Activated CD8-positive, alpha-beta T cell treated with anti-CD3 and anti-CD28 coated beads, Interleukin-2, amount 10 ng/mL, durations not matched to agents 7 days and 5 days (primary cell): ENCODE measurements at places on chromosomes 6 and 20. TPM values are rescaled to one million over a fixed set of nuclear protein-coding genes. Genes with fewer than 3 reads are reported as not detected.

- H3K27ac ChIP-seq: no peak overlapping the region
- no peak overlapping the region for H3K4me3 ChIP-seq
- no peaks in the 10 kb centered on the region for H3K27me3 ChIP-seq
- DNase-seq: no peak
- peaks cover 36% of the 10 kb centered on the region for H3K36me3 ChIP-seq
Measured at GRCh38 chr6:108574457-108575141, 13.9 kb downstream of the FOXO3 start.

DNA sequence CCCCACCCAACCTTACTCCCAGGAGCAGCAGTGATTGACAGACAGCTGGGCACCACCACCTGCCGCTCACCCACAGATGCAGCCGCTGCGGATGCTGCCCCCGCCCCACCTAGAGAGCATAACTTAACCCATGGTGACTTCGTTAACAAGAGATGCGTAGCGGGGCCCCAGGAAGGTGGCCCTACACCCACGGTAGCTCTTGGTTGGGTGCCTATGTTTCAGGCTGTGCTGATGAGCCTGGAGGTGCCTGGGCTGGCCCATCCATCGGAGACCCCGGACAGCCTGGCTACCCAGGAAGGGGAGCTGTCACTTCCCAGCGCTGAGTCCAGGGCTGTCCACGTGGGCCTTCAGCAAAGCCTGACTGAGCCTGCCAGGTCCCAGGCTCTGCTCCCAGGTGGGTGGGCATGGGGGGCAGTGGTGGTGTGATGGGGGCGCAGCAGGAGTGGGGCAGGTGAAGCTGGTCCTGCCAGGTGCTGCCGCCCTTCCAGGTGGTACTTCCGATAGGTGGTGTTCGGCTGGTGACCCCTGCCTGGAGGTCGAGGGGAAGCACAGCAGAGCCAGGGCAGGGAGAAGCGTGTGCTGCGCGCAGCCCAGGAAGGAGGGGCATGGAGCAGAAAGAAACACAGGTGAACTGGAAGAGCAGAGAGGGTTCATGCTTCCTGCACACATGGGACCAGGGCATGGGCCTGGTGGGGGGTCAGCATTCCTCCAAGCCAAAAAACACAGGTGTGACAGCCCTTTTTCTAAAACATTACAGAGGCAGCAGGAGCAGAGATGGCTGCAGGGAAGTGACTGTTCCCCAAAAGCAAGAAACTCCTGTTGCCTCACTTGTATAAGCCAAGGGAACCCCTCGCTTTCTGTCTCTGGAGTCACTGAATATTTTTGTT lies 56.9 kb downstream of the SYNJ2 start:
- H3K4me3 ChIP-seq: no peak overlapping the region
- no peak overlapping the region for H3K27ac ChIP-seq
- no peaks in the 10 kb centered on the region for H3K27me3 ChIP-seq
- H3K4me1 ChIP-seq: peaks cover 30% of the 10 kb centered on the region
- no peak for DNase-seq

GRCh38 chr20:41408986-41409385 lies 42.4 kb upstream of the EMILIN3 start:
- peak overlapping the region; percentile 53 for H3K27ac ChIP-seq
- DNase-seq: no peak
- no peak overlapping the region for H3K4me3 ChIP-seq
- H3K36me3 ChIP-seq: peaks cover 22% of the 10 kb centered on the region
- peaks cover 29% of the 10 kb centered on the region for H3K4me1 ChIP-seq

GRCh38 chr20:20181322-20181721 lies 129.0 kb downstream of the CFAP61 start:
- no peaks in the 10 kb centered on the region for H3K4me1 ChIP-seq
- H3K4me3 ChIP-seq: no peak overlapping the region

DNA sequence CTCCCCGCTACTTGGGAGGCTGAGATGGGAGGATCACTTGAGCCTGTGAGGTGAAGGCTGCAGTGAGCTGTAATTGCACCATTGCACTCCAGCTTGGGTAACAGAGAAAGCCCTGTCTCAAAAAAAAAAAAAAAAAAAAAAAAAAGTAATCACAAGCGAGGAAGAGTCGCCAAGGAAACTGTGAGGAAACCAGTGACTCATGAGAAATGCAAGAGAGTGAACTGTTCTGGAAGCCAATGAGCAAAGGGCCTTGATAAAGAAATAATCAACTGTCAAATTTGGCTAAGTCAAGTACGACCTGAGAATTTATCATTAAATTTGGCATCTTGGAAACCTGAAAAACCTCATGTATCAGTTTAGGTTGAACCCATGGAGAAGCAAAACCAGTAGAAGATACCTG lies 16.1 kb upstream of the LAMP5 start:
- no peaks in the 10 kb centered on the region for H3K4me1 ChIP-seq
- DNase-seq: no peak
- H3K4me3 ChIP-seq: no peak overlapping the region
- no peak overlapping the region for H3K27ac ChIP-seq

DNA sequence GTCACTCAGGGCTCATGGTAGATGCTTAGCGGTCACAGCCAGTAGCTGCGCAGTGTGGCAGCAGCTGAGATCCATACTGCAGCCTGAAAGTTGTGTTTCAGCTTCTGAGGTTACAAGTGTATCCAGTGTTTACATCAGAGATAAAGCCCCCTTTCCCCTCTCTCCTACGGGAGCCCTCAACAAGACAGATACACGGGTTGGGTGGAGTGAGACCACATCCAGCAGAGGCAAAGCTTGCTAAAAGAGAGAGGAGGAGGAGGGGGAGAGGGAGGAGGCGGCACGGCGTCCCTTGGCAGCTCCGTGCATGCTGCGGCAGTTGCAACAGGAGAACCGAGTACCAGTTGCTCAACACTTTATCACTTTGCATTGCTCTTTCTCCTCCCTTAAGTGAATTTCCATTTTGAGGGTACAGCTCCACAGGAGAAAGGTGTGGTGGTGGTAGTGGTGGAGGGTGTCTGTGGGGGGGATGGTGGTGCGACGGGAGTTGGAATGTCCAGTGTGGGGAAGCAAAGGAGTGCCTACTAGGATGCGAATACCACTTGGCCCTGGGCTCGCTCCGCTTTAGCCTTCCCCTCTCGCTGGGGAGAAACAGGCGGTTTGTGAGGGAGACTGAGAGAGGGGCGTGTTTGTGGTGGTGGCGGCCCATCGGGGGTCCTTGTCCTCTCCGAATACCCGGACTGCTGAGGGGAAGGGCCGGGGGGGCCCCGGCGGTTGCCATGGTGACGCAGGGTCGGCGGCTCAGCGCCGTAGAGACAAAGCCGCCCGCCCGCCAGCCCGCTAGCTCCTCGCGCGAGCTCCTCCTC lies 405 bp upstream of the RNF182 start:
- peaks cover 2% of the 10 kb centered on the region for H3K36me3 ChIP-seq
- DNase-seq: peak; percentile 50
- peaks cover 14% of the 10 kb centered on the region for H3K4me1 ChIP-seq
- peaks cover 58% of the 10 kb centered on the region for H3K27me3 ChIP-seq
- no peak overlapping the region for H3K27ac ChIP-seq

GRCh38 chr6:113464536-113464935 lies 392.6 kb upstream of the MARCKS start:
- no peak overlapping the region for H3K4me3 ChIP-seq
- no peaks in the 10 kb centered on the region for H3K4me1 ChIP-seq
- no peak for DNase-seq
- no peak overlapping the region for H3K27ac ChIP-seq
- no peaks in the 10 kb centered on the region for H3K36me3 ChIP-seq
- no peaks in the 10 kb centered on the region for H3K27me3 ChIP-seq

DNA sequence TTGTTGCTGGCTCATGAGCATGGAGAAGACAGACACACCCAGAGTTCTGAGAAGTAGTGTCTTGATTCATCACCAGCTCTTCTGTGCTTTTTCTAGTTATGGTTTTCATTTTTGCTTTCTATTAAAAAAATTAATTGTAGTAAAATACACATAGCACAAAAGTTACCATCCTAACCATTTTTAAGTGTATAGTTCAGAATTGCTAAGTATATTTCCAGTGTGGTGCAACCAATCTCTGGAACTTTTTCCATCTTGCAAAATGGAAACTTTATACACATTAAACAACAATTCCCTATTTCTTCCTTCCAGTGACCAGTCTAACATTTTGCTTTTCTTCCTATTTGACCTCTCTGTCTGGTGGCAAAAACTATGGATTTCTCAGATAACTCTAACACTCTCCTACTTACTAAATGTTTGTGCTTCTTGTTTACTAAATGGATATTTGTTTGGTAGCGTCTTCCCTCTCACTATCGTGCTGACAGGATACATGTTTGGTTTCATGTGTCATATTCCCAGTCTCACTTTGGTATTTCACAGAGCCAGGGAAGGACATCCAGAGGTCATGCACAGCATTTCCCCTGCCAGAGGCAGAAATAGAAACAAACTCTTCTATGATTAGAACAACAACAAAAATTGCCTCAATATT lies 40.6 kb downstream of the TXLNB start:
- peaks cover 30% of the 10 kb centered on the region for H3K4me1 ChIP-seq
- DNase-seq: peak; percentile 17
- H3K4me3 ChIP-seq: no peak overlapping the region
- H3K27ac ChIP-seq: peak overlapping the region; percentile 85
- H3K36me3 ChIP-seq: no peaks in the 10 kb centered on the region
- H3K27me3 ChIP-seq: no peaks in the 10 kb centered on the region

DNA sequence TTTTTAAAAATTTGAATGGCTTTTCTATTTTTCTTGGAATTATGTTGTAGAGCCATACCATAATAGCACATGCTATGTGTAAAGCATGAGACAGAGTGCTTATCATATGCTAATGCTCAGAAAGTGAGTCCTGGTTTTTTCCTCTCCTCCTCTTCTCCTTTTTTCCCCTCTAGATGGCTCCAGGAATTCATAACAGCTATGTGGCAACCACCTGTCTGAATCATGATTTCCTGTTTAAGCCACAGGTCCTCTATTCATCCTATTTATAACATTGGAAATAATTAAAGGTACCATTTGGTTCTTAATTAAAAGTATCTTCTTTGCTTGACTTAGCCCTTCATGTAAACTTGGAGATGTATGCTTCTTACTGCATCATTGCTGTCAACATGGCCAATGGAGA lies 260.0 kb upstream of the MAP3K7 start:
- H3K27ac ChIP-seq: no peak overlapping the region
- no peaks in the 10 kb centered on the region for H3K36me3 ChIP-seq
- no peak for DNase-seq

DNA sequence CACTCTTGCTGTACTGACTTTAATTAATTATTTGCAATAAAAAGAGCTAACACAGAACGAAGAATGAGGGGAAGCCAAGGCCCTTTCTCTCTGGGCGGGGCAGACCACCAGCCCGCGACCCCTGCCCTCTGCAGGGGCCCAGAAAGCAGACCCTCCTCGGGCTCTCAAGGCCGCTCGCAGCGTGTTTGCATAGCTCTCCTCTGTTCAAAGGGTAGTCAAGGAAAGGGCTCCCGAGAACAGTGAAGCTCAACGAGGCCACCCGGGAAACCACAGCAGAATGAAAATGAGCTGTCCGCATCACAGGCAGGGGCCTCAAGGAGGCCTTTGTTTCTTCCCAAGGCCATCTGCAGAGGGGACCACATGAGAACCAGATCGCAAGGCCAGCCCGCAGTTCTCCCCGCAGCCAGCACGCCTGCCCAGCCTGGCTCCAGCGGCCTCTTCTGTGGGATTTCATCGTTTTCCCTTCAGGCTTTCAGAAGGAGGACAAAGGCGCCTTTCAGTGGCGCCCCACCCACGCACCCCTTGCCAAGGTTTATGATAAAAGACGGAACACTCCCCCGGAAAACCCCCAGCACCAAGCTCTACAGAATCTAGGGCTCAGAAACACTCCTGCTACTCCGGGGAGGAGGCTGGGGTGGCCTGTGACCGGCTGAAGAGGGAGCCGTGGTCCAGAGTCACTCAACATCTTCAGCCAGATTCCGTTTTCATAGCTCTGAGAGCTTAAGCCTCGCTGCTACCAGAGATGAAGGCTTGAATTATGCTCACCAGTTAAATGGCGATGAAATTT lies 25.3 kb downstream of the ACSS1 start:
- no peak for DNase-seq
- H3K27ac ChIP-seq: no peak overlapping the region
- H3K27me3 ChIP-seq: no peaks in the 10 kb centered on the region

GRCh38 chr6:162092816-162093502 lies 634.6 kb downstream of the PRKN start:
- H3K36me3 ChIP-seq: no peaks in the 10 kb centered on the region
- no peak overlapping the region for H3K27ac ChIP-seq
- H3K27me3 ChIP-seq: no peaks in the 10 kb centered on the region
- no peak for DNase-seq

- H3K27me3 ChIP-seq: peaks cover 5% of the 10 kb centered on the region
- no peak overlapping the region for H3K27ac ChIP-seq
- no peaks in the 10 kb centered on the region for H3K4me1 ChIP-seq
- no peak overlapping the region for H3K4me3 ChIP-seq
- no peak for DNase-seq
- no peaks in the 10 kb centered on the region for H3K36me3 ChIP-seq
Measured at GRCh38 chr20:40863355-40863919, 165.2 kb upstream of the TOP1 start.

- no peaks in the 10 kb centered on the region for H3K27me3 ChIP-seq
- H3K4me3 ChIP-seq: no peak overlapping the region
- DNase-seq: no peak
Measured at GRCh38 chr6:151592449-151593159, 98.8 kb downstream of the CCDC170 start.

GRCh38 chr20:57703013-57703412 lies 6.8 kb downstream of the PMEPA1 start:
- H3K27ac ChIP-seq: no peak overlapping the region
- H3K4me1 ChIP-seq: peaks cover 15% of the 10 kb centered on the region
- DNase-seq: no peak
- peaks cover 9% of the 10 kb centered on the region for H3K27me3 ChIP-seq
- H3K36me3 ChIP-seq: no peaks in the 10 kb centered on the region

GRCh38 chr6:4351520-4352321 lies 216.3 kb upstream of the ECI2 start:
- DNase-seq: peak; percentile 9
- H3K27ac ChIP-seq: no peak overlapping the region
- no peaks in the 10 kb centered on the region for H3K27me3 ChIP-seq
- H3K4me1 ChIP-seq: no peaks in the 10 kb centered on the region

DNA sequence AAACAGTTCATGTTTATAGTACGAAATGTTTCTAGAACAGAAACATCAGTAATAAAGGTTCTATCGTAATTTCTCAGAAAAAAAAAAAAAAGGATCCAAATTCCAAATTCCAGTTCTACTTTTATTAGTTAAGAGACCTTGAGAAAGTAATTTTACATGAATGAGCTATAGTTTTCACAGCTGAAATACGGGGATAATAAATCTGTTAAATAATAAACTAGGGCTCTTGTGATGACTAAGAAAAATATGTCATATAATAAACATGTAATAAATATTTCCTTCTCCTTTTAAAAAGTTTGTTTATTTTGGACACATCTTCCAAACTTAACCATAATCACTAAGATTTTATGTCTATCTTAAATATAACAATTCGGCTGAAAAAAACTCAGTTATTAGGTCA lies 17.8 kb downstream of the RARS2 start:
- no peak overlapping the region for H3K27ac ChIP-seq
- peaks cover 30% of the 10 kb centered on the region for H3K4me1 ChIP-seq
- no peaks in the 10 kb centered on the region for H3K27me3 ChIP-seq
- H3K4me3 ChIP-seq: no peak overlapping the region
- DNase-seq: no peak

- no peak overlapping the region for H3K4me3 ChIP-seq
- no peaks in the 10 kb centered on the region for H3K27me3 ChIP-seq
- H3K27ac ChIP-seq: no peak overlapping the region
- DNase-seq: no peak
- H3K4me1 ChIP-seq: no peaks in the 10 kb centered on the region
- H3K36me3 ChIP-seq: no peaks in the 10 kb centered on the region
Measured at GRCh38 chr6:69027861-69028260, 392.8 kb downstream of the ADGRB3 start.

The RPL7L1 gene
- 77.9 TPM for total RNA-seq

The RPP40 gene
- 6.3 TPM for total RNA-seq

The RSPH3 gene
- total RNA-seq: 1.4 TPM

The LY6G6C gene
- total RNA-seq: 0.26 TPM

The TP53INP2 gene
- 2.0 TPM for total RNA-seq

The SCUBE3 gene
- not detected for total RNA-seq
